NB4 (cell line): ENCODE measurements at places on chromosomes 6 and 20.
A peak's percentile ranks its signal among the peaks of the same experiment; 100 is the strongest.

DNA sequence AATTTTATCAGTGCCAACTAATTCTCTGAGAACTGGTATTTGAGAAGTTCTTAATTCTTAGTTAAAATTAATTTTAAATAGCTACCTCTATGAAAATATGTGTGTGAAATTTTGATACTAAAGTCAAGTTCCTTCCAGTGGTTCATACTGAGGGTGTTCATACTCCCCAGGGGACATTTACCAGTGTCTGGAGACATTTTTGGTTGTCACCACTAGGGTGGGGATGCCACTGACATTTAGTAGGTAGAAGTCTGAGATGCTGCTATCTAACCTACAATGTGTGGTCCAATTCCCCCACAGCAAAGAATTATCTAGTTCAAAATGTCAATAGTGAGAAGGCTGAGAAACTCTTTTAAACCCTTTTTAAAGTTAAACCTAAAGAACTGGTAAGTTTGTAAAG is 463.8 kb downstream of the ADGRB3 start:
- peak; percentile 6 for DNase-seq

- no peak for DNase-seq
Observed at GRCh38 chr6:24662236-24662635, 4.5 kb downstream of the TDP2 start.

DNA sequence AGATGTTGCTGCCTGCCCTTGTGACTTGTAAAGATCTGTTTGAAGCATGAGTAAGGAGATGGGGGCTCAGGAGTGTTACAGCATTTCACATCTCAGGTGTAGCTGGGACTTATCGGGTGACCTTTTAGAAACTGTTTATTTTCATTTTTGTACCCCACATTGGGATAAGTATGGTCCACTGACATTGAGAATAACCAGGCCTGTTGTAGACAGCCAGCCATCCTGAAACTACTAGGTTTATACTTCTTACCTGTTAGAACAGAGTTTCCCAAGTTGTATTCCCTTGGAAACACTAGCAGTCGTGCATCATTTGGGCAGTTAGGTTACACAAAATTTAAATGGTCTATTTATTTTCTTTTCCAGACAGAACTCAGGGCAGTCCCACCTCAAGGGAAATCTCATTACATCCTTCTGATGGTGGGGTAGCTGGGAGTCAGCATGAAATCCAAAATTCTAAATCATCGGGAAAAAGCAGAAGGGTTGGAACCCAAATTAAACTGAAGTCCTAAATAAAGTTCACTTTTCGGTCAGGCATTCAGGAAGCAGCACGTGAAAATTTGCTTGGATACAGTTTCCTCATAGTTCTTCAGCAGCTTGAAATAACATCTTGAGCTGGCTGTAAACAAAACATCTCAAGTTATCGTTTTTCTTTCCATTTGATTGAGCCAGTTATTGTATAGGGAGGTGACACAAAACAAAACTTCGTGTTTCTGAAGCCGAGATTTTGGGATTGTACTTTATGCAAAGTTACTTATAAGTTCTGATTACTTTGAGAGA is 30.5 kb downstream of the FOXO3 start:
- no peak for DNase-seq

GRCh38 chr20:31819083-31819784 is at the start of gene MYLK2:
Gene MYLK2 (plus strand): TSS chr20:31819356. CDS start chr20:31819581, 225 bp downstream.
- no peak for DNase-seq

GRCh38 chr6:4268171-4268570 is 132.8 kb upstream of the ECI2 start:
- DNase-seq = no peak

DNA sequence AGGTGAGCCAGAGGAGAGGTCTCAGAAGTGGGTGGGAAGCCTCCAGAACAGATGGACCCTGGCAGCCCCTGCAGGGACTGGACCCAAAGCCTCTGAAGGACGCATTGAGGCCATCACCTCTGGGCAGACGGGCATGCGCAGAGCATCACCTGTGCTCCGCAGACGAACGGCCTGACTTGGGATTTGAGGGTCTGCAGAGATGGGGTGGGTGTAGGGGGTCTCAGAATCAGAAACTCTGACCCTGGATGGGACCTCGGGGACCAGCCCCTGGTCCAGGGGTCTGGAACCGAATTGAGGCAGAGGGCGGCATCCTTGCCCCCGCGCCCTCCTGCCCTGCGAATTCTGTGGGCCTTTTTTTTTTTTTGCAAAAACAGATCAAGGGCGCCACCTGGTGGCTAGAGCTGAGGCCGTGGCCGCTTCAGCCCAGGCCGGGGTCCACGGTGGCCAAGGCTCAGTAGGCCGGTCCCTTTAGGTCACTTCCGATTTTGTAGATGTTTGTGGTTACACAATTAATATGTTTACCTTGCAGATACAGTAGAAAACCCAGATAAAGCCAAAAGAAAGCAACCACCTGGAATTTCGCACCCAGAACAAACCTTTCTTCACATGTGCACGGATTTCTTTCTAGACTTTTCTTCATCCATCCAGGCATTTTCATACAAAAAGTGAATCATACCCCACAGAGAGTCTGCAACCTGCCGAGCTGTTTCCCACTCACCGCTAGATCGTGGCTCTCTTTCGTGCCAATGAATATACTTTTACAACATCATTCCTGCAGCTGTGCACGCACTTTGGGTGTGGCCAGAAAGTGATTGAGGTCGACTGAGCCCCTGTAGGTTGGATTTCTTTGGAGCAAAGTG is 25.9 kb downstream of the ZBP1 start:
- peak; percentile 66 for DNase-seq

GRCh38 chr20:44916586-44916985 is 6.7 kb downstream of the PABPC1L start:
- no peak for DNase-seq

GRCh38 chr6:144248476-144249301 is 36.4 kb upstream of the UTRN start:
- DNase-seq = no peak

DNA sequence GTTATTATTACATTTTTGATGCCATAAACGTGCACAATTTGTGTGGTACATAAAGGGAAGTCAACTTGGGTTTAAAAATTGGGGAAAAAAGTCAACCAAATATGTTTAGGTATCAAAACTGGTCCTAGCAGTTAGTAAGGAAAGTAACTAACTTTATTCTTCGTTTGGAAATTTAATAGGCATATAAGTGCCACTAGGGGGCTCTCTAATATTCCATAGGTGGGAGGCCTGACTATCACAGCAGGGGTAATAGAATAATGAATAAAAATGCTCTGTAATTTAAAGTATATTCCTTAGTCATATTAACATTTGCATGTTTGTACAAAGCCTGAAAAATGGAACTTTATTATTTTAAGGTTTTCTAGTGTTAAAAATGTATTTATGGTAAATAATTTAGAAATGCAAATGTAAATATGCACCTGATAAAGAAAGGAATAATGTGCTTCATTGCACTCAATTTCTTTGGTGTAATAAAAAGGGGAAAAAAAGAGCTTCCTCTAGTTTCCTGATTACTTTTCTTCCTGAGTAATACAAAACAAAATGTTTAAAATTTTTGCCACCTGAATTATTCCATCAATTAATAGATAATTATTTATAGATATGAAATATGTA is 125.7 kb upstream of the HDAC2 start:
- DNase-seq = peak; percentile 45

DNA sequence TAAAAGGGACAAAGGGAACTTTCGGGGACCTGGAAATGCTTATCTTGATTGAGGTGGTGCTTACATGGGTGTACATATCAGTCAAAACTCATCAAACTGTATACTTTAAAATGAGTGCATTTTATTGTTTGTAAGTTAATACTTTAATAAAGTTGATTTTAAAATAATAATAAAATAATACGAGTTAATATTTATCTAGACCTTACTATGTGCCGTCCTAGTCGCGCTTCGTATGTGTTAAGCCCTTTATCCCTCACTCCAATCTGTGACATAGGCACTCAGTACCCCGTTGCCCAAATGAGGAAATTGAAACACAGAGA is 47.5 kb downstream of the PDYN start:
- no peak for DNase-seq

DNA sequence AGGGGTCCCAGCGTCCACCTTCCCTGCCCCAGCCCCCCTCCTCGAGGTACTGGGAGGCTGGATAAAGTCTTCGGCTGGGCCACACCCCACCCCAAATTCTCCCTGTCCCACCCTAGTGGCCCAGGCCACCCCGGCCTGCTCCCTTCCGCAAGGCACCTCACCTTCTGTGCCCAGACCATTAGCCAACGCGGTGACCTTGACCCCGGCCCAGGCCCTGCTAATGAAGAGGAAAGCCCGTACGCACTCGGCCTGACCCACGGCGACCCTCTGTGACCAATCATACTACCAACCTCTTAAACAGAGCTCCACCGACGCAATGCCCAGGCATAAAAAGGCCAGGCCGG is 182 bp upstream of the OXT start:
- no peak for DNase-seq

GRCh38 chr6:77124604-77125003 is 338.7 kb downstream of the HTR1B start:
- DNase-seq = no peak

GRCh38 chr20:8876366-8876765 is 192.5 kb upstream of the PLCB4 start:
- DNase-seq = no peak

GRCh38 chr6:70371454-70372105 is 41.7 kb upstream of the FAM135A start:
- DNase-seq = peak; percentile 62

GRCh38 chr20:831251-831650 is 2.3 kb upstream of the FAM110A start:
- DNase-seq = no peak

DNA sequence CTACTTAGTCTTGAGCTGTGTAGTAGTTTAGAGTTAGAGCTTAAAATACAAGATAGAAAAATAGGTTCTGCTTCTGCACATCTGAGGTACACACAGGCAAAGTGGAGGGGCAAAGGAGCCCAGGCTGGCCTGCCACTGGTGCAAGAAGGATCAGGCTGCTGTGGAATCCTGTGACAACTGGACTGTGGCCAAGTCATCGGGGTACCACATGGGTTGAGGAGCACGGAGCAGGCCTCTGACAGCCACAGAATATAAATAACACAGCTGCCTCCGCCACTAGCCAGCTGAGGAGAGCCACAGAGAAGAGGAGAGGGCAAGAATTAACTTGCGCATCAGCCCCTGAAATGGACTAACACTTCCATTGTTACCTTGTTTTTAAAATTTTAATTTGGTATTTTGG is 206.0 kb upstream of the MARCKS start:
- DNase-seq = no peak
